BJ (cell line): ENCODE measurements at places on chromosomes 4 and X.

DNA sequence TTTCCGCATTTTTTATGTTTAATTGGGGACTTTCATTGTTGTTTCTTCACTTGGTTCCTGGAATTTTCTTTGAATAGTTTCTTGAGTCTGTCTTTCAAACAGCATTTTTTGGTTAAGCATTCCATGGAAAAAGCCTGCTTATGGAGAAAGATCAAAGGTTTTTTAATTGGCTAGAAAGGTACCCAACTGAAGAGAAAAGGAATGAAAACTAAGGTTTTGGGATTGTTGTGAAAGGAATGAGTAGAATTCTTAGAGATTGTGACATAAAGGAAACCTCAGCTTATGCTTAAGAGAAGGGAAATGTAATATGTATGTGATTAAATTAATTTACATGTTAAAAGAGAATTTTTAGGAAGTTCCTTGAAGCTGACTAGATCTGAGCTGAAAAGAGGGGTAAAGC is 82.8 kb downstream of the CCKAR start:
- DNase-seq, result no peak

DNA sequence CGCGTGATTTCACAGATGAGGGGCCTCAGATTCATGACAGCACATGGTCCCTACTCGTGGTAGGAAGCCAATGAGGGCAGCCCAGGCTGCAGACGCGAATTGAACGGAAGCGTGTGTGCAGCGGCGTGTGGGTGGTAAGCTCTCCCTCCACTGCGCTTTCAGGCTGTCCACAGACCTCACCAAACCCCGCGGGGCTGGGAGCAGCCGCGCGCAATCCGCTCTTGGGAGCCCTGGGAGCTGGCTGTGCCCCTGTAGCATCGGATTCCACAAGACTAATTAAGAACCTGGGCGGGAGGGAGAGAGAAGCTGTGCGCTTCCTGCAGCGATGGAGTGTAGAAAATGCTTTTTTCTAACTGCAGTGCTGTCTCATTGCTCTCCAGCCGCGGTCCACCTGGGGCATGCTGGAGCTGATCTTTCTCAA is 134.9 kb downstream of the STOX2 start:
- no peak for DNase-seq

GRCh38 chrX:134599184-134599914 is 58.9 kb downstream of the PLAC1 start:
- peak; percentile 32 for DNase-seq

- DNase-seq, result no peak
Measured at GRCh38 chrX:77925764-77926163, 15.3 kb downstream of the ATP7A start.

- DNase-seq, result no peak
Measured at GRCh38 chr4:154076921-154077320, 288.0 kb upstream of the SFRP2 start.

GRCh38 chr4:182738283-182739047 is 178.7 kb downstream of the DCTD start:
- no peak for DNase-seq

- no peak for DNase-seq
Measured at GRCh38 chr4:42817913-42818312, 74.6 kb upstream of the GRXCR1 start.
